Activated CD8-positive, alpha-beta T cell treated with anti-CD3 and anti-CD28 coated beads for 36 hours (primary cell): ENCODE measurements at places on chromosomes 7 and 10. TPM values are rescaled to one million over a fixed set of nuclear protein-coding genes. Genes with fewer than 3 reads are reported as not detected.

RPA3 gene
- 188 TPM for total RNA-seq

LIPN gene
- total RNA-seq, result not detected

CH25H gene
- not detected for total RNA-seq

TMEM176A gene
- not detected for total RNA-seq

ITGB8 gene
- not detected for total RNA-seq

C10orf105 gene
- total RNA-seq, result 0.16 TPM

SLC39A12 gene
- not detected for total RNA-seq

TM9SF3 gene
- 66.4 TPM for total RNA-seq

PHYHIPL gene
- not detected for total RNA-seq

- no peak overlapping the region for H3K4me3 ChIP-seq
- H3K36me3 ChIP-seq, result no peaks in the 10 kb centered on the region
- no peak overlapping the region for H3K27ac ChIP-seq
- no peak for DNase-seq
These were observed 542.4 kb downstream of the ACTR3B start for GRCh38 chr7:153301936-153302335.

- no peak for DNase-seq
- H3K36me3 ChIP-seq, result no peaks in the 10 kb centered on the region
- H3K4me3 ChIP-seq, result no peak overlapping the region
- peaks cover 9% of the 10 kb centered on the region for H3K4me1 ChIP-seq
- H3K27ac ChIP-seq, result no peak overlapping the region
- no peaks in the 10 kb centered on the region for H3K27me3 ChIP-seq
These were observed 7.6 kb downstream of the IQCE start for GRCh38 chr7:2566348-2566889.

DNA sequence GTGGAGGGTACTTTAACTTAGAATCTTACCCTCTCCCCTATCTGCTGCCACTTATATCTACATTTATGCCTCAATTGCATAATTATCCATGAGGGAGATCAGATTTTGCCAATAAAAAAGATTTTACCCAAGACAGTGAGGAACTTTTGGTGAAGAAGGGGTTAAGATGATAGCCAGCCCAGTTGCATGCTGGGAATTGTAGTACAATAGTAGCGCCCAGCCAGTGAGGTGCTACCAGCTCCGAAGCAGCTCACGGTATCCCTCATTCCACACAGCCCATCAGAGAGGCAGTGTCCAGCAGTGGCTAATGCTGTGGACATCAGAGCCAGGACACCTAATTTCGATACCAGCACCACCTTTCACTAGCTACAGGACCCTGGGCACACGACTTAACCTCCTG is 5.9 kb upstream of the LGI1 start:
- H3K27ac ChIP-seq, result no peak overlapping the region
- peaks cover 14% of the 10 kb centered on the region for H3K27me3 ChIP-seq
- DNase-seq, result peak; percentile 3
- H3K4me3 ChIP-seq, result no peak overlapping the region
- H3K4me1 ChIP-seq, result peaks cover 2% of the 10 kb centered on the region
- H3K36me3 ChIP-seq, result no peaks in the 10 kb centered on the region

- H3K4me3 ChIP-seq, result peak within 1 kb of the TSS; percentile 57
- H3K4me1 ChIP-seq, result peaks cover 10% of the 10 kb centered on the region
- no peaks in the 10 kb centered on the region for H3K36me3 ChIP-seq
- DNase-seq, result peak; percentile 72
- H3K27me3 ChIP-seq, result peaks cover 10% of the 10 kb centered on the region
These were observed at the start of gene CDHR1 for GRCh38 chr10:84194424-84195043. TSS of gene CDHR1 (plus strand) at chr10:84194537. CDS start at chr10:84194761, 224 bp downstream.

GRCh38 chr7:68573271-68574005 is 1024.8 kb upstream of the AUTS2 start:
- H3K27ac ChIP-seq, result no peak overlapping the region
- no peak for DNase-seq
- H3K4me3 ChIP-seq, result no peak overlapping the region
- no peaks in the 10 kb centered on the region for H3K4me1 ChIP-seq
- H3K36me3 ChIP-seq, result no peaks in the 10 kb centered on the region

DNA sequence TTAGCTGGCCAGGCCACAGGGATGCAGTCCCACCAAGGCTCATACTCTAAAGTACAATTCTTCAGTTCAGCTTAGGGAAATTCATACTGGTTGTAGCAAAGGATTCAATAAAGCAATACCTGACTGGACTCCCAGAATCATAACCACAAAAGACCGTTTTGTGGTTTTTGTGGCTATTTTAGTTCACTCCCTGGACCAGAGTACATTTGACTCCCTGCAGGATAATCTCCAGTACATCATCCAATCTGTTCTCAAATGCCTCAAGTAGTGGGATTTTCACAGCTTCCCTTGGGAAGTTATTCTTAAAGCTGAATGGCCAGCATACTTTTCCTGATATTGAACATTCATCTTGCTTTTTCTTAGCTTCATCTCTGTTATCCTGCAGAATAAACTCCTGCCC is 29.3 kb upstream of the YAE1 start:
- H3K4me1 ChIP-seq, result no peaks in the 10 kb centered on the region
- H3K27ac ChIP-seq, result no peak overlapping the region
- H3K36me3 ChIP-seq, result no peaks in the 10 kb centered on the region
- H3K4me3 ChIP-seq, result no peak overlapping the region
- no peak for DNase-seq

DNA sequence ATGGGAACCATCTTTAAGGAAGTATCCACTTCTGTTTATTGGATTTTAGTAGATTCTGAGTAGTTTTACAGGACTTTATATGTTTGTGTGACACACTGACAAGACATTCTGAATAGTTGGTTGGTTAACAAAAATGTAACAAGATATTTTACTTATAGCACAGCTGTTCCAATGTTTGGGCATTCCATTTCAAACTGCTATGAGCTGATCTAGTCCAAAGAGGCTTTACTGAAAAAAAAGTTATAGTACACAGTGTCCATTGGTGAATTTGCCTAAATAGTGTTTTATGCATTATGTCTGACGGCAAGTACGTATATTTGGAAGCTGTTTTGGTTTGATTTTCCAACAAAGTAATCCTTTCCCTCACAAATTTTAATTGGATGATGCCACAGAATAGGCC is 99.1 kb downstream of the SAMD9 start:
- no peak for DNase-seq
- H3K4me3 ChIP-seq, result no peak overlapping the region
- H3K4me1 ChIP-seq, result peaks cover 17% of the 10 kb centered on the region

DNA sequence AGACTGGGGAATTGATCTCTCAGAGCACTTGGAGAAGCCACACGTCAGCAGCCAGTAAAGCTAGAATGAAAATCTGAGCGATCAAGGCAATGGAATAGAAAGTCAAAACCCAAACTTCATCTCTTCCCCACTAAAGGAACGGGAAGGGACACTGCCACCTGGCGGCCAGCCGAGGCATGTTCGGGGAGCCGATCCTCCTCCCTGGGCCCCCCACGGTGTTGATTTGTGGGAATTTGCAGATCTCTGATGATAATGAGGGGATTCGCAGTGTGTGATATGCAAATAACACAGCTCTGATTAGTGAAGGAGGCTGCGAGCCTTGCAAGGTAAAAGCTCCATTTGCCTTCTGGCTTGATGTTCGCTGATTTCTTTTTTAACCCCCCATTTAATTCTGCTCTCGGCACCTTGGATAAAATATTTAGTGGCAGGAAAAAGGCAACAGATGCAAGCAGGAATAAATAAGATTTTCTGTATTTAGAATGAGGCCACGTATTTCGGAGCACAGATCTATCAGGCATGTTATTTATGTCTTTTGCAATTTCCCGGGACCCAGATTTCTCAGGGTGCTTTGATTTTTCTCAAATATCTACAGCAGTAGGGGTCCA is 258.6 kb downstream of the PAXIP1 start:
- no peak overlapping the region for H3K4me3 ChIP-seq
- no peaks in the 10 kb centered on the region for H3K4me1 ChIP-seq
- H3K27ac ChIP-seq, result no peak overlapping the region
- peak; percentile 46 for DNase-seq
- no peaks in the 10 kb centered on the region for H3K36me3 ChIP-seq

GRCh38 chr10:100341953-100342626 is 4.9 kb upstream of the SCD start:
- H3K36me3 ChIP-seq, result peaks cover 3% of the 10 kb centered on the region
- peak; percentile 73 for DNase-seq
- H3K27me3 ChIP-seq, result no peaks in the 10 kb centered on the region

GRCh38 chr7:115779561-115779960 is 251.0 kb downstream of the TFEC start:
- DNase-seq, result no peak
- H3K27ac ChIP-seq, result no peak overlapping the region
- H3K36me3 ChIP-seq, result no peaks in the 10 kb centered on the region

DNA sequence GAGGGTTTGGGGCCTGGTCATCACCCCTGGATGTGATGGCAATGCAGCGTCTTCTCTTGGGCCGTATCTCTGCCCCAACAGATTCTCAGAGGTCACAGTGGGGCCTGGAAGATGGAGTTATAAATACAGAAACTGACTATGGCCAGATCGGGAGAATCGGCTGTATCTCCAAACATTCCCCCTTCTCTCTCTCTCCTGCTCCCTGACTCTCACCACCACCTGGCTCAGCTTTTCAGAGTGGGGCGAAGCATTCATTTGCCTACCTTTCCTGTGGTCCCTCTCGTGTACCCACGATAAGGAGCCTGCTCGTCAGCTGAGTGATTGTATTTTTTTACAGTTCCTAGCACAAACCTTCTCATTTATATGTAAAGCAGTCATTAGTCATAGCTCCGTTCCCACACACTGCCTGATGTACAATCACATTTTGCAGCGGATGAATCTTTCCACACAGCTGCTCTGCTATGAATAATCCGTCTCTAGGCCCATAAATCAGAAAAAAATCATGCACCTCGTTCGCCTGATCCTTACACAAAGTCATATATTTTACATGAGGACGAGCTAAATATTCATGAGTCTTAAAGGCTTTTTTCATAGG is 23.2 kb upstream of the BTRC start:
- no peaks in the 10 kb centered on the region for H3K36me3 ChIP-seq
- DNase-seq, result no peak
- H3K4me3 ChIP-seq, result no peak overlapping the region
- peaks cover 9% of the 10 kb centered on the region for H3K27me3 ChIP-seq

DNA sequence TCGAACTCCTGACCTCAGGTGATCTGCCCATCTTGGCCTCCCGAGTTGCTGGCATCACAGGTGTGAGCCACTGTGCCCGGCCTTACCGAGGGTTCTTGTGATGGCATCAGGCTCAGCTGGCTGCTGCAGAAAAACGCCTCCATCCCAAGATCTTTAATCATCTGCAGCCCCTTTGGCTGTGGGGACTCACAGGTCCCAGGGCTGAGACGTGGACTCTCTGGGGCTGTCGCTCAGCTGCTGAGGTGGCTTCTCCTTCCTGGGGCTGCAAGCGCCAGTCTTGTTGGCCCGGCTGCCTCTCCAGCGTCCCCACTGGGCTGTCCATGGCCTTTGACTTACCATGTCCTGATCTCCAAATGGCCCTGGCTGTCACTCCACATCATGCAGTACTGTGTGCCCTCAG is 20.0 kb downstream of the AMZ1 start:
- peaks cover 7% of the 10 kb centered on the region for H3K27me3 ChIP-seq
- peaks cover 23% of the 10 kb centered on the region for H3K4me1 ChIP-seq
- no peak overlapping the region for H3K27ac ChIP-seq

GRCh38 chr10:7547206-7547605 is 119.6 kb downstream of the ITIH5 start:
- H3K27ac ChIP-seq, result no peak overlapping the region
- H3K27me3 ChIP-seq, result no peaks in the 10 kb centered on the region
- DNase-seq, result no peak
- no peaks in the 10 kb centered on the region for H3K4me1 ChIP-seq

DNA sequence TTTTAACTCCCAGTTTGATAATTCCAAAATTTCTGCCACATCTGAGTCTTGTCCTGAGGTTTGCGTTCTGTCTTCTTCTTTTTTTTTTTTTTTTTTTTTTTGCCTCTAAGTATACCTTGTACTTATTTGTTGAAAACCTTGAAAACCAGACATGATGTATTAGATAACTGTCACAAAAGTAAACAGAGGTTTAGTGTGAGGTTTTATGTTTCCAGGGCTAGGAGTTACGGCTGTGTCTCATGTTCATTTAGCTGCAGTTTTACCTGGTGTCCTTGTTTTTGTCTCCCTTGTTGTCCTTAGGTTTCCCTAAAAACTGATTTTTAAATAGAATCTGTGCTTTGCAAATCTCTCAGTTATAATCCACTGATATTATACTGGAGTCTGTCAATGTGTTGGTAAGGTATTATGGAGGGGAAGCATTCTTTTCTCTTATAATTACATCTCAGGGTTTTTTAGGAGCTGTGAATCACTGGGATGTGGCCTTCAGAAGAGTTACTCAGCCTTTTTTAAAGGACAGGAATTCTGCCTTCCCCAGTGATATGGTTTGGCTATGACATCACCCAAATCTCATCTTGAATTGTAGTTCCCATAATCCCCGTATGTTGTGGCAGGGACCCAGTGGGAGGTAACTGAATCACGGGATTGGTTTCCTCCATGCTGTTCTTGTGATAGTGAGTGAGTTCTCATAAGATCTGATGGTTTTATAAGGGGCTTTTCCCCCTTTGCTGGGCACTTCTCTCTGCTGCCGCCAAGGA is 95.0 kb downstream of the CDCA7L start:
- H3K36me3 ChIP-seq, result peaks cover 7% of the 10 kb centered on the region
- H3K4me3 ChIP-seq, result no peak overlapping the region
- H3K27ac ChIP-seq, result peak overlapping the region; percentile 92
- no peak for DNase-seq
- H3K4me1 ChIP-seq, result peaks cover 20% of the 10 kb centered on the region
- H3K27me3 ChIP-seq, result no peaks in the 10 kb centered on the region

DNA sequence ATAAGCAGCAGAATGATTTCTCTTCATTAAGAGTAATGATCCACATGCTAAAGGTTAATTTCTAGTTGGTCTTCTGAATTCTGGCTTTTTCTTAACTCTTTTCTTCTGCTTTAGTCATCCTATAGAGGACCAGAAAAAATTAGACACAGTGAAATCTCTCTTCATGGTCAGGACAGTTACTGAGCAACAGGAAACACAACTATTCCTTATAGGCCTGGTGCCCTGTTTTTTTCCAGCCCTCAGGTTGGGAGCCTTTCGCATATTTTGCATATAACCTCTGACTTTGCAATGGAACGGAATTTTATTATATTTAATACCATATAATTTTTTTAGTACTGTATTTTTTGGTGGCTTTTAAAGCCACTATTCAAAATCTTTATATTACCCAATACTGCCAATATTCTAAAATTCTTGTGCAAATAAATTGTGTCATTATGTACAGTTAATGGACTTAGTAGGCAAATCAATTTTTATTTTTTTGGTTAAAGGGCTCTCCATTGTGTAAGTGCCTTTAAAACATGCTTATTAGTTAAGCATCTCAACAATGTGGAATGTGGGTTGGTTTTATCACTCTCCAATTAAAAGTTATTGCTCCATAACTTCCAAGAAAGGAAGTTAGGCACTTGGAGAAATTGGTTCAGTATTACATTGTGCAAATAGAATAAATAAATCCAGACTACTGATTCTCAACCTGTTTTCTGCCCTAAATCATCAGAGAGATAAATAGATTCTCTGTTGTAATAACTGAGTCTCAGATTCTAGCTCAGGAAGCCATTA is 22.5 kb downstream of the ARL4A start:
- no peaks in the 10 kb centered on the region for H3K36me3 ChIP-seq
- no peak overlapping the region for H3K4me3 ChIP-seq
- peaks cover 1% of the 10 kb centered on the region for H3K4me1 ChIP-seq
- no peaks in the 10 kb centered on the region for H3K27me3 ChIP-seq
- DNase-seq, result no peak
- no peak overlapping the region for H3K27ac ChIP-seq
